ENCODE measurements at places on chromosomes 6 and 20. TPM values are rescaled to one million over a fixed set of nuclear protein-coding genes. Genes with fewer than 3 reads are reported as not detected.

Gene PTCRA
- not detected for total RNA-seq

Gene PSMB1
- 388 TPM for total RNA-seq

Gene DNMT3B
- total RNA-seq = 2,281 TPM

Gene NNAT
- 4.3 TPM for total RNA-seq

Gene ARHGAP40
- total RNA-seq = 1.5 TPM

Data from GM23338 (cell line).